ENCODE measurements at places on chromosomes 4 and X. TPM values are rescaled to one million over a fixed set of nuclear protein-coding genes. Genes with fewer than 3 reads are reported as not detected.

- DNase-seq: peak; percentile 16
Observed at GRCh38 chrX:131854581-131854980, 168.5 kb upstream of the STK26 start.

DNA sequence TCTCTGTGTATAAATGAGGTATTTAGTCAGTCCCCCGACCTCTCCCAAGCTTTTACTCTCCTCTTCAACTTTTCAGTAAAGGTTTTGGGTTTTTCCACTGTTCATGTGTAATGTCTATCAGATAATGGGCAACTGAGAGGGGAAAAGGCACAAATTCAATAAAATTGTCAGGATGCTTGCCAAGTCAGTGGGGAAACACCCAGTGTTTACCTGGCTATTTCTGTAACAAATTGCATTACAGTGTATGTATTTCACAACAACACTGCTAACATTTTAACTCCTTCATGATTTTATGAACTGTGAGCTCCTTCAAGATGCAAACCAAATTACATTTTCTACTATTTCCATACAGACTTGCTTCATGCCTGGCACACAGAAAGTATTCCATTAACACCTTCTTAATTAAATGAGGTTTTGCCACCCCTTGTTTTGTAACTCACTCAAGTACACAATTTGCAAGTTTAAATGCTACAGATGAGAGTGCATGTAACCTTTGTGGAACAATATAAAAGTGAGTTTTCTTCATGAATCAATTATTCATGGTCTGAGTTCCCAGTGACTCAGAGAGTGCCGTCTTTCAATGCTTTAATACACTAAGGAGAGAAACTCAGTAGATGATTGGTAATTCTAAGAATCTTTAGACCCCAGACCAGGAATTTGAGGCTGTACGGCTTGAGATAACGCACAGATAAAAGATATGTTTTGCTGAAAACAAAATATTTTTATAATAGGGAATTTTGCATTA lies 149.8 kb upstream of the TLL1 start:
- no peak for DNase-seq

ZCCHC12 gene
- not detected for total RNA-seq

RHOH gene
- total RNA-seq: under 0.01 TPM

DNA sequence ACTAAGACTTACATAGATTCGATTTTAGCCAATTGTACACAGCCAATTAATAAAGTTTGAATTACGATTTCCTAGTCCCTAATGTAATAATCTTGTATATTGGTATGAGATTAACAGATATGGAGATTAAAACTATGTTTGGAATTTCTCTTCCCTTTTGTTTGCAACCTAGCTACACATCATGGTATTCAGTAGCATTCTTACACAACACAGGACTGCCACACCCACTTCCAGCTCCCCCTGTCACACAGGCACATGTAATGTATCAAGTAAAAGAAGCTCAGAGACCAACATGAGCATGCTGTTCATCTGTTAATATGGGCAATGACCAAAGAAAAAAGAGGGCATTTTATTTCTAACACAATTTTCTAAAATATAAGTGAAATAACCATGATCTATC lies 12.8 kb downstream of the SLC6A14 start:
- DNase-seq: no peak

- no peak for DNase-seq
Observed at GRCh38 chr4:8301851-8302730, 32.5 kb downstream of the HTRA3 start.

CYLC1 gene
- total RNA-seq: not detected

GRCh38 chr4:37922328-37922727 lies 31.4 kb downstream of the TBC1D1 start:
- peak; percentile 24 for DNase-seq

PPARGC1A gene
- total RNA-seq: 0.86 TPM

- DNase-seq: no peak
Observed at GRCh38 chr4:77453911-77454310, 151.7 kb upstream of the CXCL13 start.

DNA sequence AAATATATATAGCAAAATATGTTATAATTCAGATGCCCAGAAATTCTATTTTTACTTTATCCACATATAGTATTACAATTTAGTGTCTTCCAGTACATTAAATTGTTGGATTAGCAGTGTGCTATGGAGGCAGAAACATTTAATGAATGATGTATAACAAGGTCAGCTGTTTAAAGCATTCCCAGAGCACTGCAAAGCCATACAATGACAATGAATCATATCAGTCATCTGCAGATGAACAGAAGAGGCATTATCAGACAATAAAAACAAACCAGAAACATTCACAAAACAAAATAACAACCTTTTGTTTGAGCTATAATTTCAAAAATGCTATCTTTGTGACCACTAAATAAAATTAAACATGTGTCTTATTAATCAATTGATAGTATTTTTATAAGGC lies 524.2 kb downstream of the FAT4 start:
- no peak for DNase-seq

DNA sequence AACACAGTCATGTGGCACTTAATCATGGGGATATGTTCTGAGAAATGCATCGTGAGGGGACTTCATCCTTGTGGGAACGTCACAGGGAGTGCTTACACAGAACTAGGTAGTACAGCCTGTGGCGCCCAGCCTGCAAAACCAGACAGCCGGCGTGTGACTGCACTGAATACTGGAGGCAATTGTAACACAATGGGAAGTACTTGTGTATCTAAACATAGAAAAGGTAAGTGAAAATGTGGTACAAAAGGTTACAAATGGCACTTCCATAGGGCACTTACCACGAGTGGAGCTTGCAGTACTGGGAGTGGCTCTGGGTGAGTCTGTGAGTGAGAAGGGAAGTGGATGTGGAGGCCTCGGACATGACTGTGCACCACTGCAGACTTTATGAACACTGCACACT lies 5.2 kb downstream of the TLR3 start:
- DNase-seq: no peak

DNA sequence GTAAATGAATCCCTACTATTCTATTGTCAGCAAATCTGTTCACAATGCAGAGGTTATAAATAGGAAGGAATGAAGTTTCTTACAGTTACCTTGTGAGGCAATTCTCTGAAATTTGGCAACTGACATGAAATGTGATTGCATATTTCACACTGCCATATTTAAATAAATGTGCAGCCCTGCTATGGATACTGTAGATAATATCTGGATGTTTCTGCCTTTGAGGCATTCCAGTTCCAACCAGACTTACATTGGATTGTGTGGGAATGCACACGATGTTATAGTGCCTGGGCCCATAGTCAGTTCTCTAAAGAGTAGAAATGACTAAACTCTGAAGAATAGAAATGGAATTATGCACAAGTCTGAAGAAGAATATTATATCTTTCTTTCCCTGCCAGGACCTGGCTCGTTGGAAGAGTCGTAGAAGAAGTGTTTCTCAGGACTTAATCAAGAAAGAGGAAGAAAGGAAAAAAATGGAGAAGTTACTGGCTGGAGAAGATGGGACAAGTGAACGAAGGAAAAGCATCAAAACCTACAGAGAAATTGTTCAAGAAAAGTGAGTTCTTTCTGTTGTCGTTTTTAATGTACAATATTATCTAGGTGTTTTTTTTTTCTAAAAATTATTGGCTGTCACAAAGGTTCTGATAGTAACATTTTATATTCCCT lies 102.7 kb downstream of the PHOX2B start:
- DNase-seq: no peak

ASB12 gene
- not detected for total RNA-seq

GRCh38 chrX:53050841-53051240 lies 2.3 kb downstream of the GPR173 start:
- DNase-seq: no peak

- DNase-seq: no peak
Observed at GRCh38 chr4:150063128-150063527, 15.1 kb upstream of the DCLK2 start.

F8A2 gene
- total RNA-seq: not detected

DNA sequence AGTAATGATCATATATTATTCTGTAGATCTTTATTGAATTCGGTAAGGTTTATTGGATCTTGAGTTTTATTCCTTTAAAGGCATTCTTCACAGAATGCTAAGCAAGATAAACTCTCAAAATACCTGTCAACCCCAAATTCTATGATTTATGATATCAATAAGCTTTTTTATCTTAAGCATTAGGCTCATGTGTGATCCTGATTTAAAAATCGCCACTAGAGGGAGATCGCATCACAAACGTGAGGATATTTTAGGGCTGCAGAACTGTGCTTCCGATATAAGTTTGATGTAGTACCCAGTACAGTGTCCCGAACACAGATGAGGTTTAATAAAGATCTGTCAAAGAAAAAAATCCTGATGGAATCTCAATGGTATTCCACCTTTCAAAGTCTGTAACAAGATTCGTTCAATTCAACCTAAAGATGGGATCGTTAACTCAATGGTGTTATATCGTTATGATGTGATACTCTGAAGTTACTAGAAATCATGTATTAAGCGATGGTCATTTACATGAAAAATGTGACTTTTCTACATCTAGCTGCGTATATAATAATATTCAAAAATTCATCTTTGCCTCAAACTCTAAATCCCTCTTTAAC lies 169.0 kb downstream of the CORIN start:
- peak; percentile 62 for DNase-seq

DNA sequence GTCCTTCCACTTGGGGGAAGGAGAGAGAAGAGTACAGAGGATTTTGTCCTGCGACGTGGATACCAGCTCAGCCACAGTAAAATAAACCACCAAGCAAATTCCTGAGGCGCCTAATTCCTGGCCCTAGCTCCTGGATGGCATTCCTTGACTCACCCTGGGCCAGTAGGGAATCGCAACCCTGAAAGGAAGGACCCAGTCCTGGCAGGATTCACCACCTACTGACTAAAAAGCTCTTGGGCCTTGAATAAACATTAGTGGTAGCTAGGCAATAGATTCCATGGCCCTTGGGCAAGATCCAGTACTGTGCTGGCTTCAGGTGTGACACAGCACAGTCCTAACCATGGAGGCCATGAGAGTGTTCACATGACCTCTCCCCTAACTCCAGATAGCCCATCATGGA lies 45.6 kb downstream of the GABRA3 start:
- no peak for DNase-seq

- peak; percentile 6 for DNase-seq
Observed at GRCh38 chr4:141571362-141571761, 65.0 kb upstream of the IL15 start.

GRCh38 chr4:26751838-26752237 lies 108.8 kb upstream of the STIM2 start:
- DNase-seq: no peak

GRCh38 chr4:98662626-98663225 lies 4.3 kb upstream of the TSPAN5 start:
- DNase-seq: no peak

- DNase-seq: no peak
Observed at GRCh38 chrX:134406356-134407064, 53.5 kb upstream of the HPRT1 start.

GRCh38 chr4:164892018-164892417 lies 15.0 kb downstream of the APELA start:
- no peak for DNase-seq

DNA sequence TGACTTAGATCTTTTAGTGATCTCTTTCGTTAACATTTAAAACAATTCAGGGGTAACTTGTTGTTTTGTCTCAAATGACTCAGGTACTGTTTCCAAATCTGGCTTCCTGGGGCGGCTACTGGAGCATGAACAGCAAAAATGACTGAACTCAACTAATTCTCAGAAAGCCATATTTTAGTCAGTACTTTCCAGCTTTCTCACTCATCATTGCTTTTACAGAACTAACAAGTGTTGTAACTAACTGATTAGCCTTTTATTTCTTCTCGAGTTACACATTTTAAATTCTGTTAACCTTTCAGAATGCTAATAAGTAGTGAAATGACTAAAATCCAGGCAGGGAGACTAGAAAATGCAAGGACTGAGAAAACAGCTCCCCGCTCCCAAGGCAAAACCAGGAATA lies 55.3 kb downstream of the JADE3 start:
- DNase-seq: no peak

GRCh38 chr4:100977746-100978397 lies 369.5 kb downstream of the PPP3CA start:
- DNase-seq: no peak

EMD gene
- total RNA-seq: 34.5 TPM

PCDH18 gene
- total RNA-seq: 181 TPM

DNA sequence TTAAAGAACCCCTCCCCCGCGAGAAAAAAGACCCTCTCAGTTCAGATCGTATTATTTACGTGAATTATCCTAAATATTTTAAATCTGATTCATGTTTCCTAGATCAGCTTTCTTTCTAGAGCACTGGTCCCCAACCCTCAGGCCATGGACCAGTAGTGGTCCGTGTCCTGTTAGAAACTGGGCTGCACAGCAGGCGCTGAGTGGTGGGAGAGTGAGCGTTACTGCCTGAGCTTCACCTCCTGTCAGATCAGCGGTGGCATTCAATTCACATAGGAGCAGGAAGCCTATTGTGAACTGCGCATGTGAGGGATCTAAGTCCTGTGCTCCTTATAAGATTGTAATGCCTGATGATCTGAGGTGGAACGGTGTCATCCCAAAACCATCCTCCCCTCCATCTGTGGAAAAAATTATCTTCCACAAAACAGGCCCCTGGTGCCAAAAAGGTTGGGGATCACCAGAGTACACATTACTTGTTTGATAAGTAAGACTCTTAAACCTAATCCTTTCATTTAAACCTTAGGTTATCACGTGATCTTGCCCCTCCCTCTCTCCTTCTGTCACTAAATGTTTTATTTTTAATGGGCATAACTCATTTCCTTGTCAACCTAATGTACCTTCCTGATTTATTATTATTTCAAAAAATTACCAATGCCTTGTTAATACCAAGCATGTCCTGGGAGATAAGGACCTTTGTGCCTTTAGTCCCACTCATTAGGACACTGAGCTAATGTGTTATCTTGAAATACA lies 442.9 kb downstream of the TLL1 start:
- DNase-seq: no peak

CXorf49 gene
- not detected for total RNA-seq

PROM1 gene
- total RNA-seq: under 0.01 TPM

DNA sequence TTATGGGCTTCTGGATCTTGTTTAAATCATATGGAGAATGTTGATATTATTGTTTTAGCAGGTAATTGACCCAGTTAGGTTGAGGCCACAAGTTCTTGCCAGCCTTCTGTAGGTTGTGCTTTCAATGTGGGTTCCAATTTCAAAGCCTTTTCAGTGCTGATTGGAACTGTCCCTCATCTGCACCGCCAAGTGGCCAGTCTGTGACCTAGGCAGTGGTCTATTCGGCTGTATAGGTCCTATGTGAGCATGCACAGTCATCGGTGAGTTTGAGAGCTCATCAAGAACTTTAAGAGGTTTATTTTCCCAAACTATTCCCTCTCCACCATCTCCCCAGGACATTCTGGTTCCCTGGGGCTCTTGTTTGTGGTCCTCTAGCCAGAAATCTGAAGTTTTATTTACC lies 35.7 kb downstream of the DDX53 start:
- no peak for DNase-seq

DNA sequence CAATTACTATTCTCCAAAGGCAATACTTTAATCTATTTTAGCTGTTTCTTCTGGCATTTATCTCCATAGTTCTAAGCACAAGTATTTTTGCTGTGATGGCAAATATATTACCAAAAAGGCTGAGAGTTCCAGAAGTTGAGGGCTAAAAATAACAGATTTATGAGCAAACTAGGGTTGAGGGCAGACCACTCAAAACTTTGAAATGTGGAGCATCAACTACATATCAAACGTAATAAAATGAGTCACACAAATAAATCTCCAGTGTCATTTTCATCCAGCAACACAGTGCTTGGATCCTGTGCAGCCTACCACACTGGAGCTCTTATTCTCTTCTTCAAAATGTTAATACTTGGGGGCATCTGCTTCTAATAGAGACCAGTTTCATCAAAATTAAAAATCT lies 163.9 kb downstream of the HS3ST1 start:
- no peak for DNase-seq

All from fibroblast of villous mesenchyme (primary cell).